ENCODE measurements at places on chromosomes 2 and 18.

DNA sequence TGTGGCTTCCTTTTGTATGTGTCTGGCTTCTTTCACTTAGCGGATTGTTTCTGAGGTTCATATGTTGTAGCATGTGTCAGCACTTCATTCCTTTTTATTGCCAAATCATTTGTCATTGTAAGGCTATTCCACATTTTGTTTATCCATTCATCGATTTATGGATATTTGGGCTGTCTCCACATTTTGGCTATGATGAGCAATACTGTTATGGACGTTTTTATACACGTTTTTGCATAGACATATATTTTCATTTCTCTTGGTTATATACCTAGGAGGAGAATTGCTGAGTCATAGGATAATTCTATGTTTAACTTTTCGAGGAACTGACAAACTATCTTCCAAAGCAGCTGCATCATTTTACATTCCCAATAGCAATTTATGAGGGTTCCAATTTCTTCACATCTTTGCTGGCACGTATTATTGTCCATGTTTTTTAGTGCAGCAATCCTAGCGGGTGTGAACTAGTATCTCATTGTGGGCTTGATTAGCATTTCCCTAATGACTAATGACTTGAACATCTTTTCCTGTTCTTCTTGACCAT lies 48.1 kb upstream of the TBC1D8 start:
- no peak for DNase-seq

- no peak for DNase-seq
Measured at GRCh38 chr2:241946306-241947003, 76.9 kb downstream of the RTP5 start.

GRCh38 chr2:28085201-28085600 lies 194.7 kb downstream of the BABAM2 start:
- DNase-seq, result no peak

DNA sequence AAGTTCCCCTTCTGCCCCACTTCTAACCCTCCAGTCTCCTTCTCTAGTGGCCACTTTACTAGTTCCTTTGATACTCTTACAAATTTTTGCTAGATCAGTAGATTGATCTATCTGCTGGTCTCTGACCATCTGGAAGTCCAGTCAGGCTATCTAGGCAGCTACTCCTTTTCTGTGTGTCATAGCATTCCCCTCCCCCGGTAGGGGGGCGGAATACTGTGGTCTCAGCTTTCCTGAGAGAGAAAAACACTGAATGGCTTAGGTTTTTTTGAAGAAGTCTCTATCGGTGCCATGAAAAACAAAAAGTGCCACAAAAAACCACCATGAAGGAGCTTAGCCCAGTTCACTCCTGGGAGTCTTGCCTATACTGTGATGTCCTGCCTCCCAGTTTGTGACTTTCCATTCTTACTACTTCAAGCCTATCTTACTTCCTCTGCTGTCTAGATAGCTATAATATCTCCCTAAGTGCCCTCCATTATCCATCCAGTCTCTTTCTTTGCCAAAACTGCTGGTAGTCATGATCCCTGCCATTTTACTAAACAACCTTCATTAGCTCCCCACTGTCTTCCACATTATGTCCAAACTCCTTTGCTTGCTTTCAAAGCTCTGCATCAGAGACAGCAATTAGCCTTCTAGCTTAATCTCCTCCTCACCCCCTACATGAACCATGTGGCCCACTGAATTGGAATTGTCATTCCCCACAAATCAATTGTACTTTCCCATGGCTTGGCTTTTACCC lies 29.9 kb downstream of the TPGS2 start:
- DNase-seq, result peak; percentile 76

- DNase-seq, result no peak
Measured at GRCh38 chr18:58097907-58098166, 53.8 kb downstream of the NEDD4L start.

GRCh38 chr2:41873102-41874031 lies 174.5 kb upstream of the PKDCC start:
- DNase-seq, result no peak

- no peak for DNase-seq
Measured at GRCh38 chr2:189657867-189658266, 3.4 kb upstream of the ASNSD1 start.

DNA sequence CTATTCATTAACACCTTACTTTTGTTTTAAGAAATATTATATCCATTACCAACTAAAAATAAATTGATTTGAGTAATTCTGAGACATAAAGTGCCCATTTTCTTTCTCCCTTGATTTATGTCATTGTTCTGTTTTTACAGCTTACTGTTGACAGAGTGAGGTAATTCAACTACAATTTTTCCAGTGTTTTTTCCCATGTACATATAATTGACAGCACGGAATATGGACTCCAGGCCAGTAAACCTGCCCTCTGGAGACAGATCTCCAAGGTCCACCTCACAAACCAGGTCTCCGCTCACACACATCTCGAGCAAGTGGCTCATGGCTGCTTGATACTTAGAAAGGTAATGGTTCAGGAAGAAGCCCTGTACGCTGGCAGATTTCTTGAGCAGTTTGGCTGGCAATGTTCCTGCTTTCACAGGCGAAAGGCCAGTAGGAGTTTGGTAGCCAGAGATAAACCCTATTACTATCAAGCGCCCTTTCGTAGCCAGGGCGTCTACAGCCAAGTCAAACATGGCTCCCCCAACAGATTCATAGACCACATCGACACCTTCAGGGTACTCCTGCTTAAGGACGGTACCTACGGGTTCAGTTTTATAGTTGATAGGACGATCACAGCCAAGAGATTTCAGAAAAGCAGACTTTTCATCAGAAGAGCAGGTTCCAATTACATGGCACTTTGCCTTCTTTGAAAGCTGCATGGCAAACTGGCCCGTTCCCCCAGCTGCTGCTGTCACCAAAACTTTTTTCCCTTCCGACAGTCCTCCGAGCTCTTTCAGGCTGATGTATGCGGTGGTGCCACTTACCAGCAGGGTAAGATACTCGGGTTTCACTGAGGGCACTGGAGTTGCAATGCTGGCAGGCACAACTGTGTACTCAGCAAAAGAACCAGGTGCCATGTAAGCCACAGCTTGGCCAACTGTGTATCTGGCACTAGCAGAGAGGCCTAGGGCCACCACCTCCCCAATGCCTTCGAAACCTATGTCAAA lies 7.4 kb downstream of the PTGR3 start:
- DNase-seq, result no peak

- no peak for DNase-seq
Measured at GRCh38 chr18:59768409-59768808, 71.2 kb upstream of the CCBE1 start.

- DNase-seq, result no peak
Measured at GRCh38 chr2:3585261-3586109, 9.4 kb upstream of the COLEC11 start.

GRCh38 chr2:64454386-64455332 lies 697 bp downstream of the LGALSL start:
- peak; percentile 83 for DNase-seq

DNA sequence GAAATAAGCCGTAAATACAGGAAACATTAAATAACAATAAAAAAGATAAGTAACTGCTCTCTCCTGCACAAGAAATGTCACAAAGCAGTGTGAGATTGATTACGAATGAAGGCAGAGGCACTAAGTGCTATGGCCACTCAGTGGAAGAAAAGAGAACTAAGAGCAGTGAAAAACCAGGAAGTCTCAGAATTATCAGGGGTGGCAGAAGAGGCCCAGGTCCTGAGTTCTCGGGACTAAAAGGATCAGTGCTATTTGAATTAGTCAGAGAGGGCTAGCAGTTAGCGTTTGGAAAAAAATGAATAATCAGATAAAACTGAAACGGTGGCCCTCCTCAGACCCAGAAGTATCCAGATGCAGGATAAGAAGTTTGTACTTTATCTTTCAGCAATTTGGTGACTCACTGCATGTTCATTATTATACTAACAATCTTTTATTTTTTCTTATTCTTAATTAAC lies 367.1 kb downstream of the ZEB2 start:
- DNase-seq, result peak; percentile 11

DNA sequence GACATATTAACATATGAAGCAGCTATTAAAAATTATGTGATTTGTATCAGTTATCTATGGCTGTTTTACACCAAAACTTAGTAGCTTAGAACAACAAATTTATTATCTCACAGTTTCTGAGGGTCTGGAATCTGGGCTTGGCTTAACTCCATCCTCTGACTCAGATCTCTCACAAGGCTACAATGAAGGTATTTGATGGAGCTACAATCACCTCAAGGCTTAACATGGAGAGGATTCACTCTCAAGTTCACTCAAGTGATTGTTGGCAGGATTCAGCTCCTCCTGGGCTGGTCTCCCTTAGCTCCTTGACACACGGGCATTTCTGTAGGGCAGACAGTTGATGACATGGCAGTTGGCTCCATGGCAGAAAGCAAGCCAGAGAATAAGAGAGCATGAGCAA lies 133.0 kb upstream of the SLC14A2 start:
- DNase-seq, result no peak

GRCh38 chr2:76731157-76731556 lies 791.0 kb downstream of the LRRTM4 start:
- DNase-seq, result no peak

DNA sequence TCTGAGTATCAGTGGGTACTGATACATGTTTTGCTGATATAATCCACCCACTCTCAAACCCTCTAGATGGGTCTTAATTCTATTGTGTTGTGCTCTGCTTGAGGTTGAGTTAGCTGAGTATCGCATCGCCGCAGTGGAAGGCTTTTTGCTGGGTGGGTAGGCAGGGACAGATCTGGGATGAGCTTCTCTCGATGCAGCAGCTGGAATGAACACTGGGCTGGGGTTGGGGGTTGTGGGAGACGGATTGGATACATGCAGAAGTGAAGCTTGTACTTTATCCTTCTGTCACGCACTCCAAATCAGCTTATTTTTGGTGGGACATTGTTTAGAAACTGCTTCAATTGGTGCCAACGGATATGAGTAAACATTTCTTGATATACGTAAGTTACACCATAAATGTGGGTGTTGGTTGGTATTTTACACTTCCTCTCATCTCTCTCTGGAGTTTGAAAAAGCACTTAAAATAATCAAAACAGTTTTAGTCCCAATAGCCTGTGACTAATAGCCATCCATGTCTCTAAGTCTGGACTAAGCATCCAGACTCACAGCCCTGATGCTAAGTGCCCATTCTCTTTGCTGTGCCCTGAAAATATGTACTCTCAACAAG lies 107.1 kb downstream of the POLE4 start:
- DNase-seq, result no peak

- no peak for DNase-seq
Measured at GRCh38 chr2:43764086-43764705, 9.6 kb upstream of the DYNC2LI1 start.

DNA sequence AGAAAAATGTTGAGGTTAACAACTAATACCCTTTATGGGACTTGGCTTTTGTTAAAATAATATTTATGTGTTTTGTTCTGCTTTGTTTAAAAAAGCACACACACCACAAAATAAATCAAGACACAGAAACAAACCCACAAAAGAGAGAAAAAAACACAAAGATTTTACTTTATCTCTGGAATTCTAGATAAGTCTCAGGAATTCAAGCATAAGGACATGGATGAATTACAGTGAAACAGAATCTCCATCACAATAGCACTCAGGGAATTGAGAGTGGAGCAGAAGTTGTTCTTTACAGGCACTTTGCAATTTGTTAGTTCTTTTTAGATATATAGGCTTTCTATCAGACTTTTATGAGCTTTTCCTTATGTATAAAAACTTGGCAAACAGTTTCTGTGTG lies 360.9 kb upstream of the ZC3H15 start:
- DNase-seq, result no peak

- DNase-seq, result no peak
Measured at GRCh38 chr2:129905664-129906081, 73.8 kb upstream of the RAB6C start.

GRCh38 chr2:15812187-15812780 lies 128.1 kb upstream of the MYCN start:
- no peak for DNase-seq

GRCh38 chr18:36786686-36787085 lies 42.1 kb downstream of the TPGS2 start:
- no peak for DNase-seq

DNA sequence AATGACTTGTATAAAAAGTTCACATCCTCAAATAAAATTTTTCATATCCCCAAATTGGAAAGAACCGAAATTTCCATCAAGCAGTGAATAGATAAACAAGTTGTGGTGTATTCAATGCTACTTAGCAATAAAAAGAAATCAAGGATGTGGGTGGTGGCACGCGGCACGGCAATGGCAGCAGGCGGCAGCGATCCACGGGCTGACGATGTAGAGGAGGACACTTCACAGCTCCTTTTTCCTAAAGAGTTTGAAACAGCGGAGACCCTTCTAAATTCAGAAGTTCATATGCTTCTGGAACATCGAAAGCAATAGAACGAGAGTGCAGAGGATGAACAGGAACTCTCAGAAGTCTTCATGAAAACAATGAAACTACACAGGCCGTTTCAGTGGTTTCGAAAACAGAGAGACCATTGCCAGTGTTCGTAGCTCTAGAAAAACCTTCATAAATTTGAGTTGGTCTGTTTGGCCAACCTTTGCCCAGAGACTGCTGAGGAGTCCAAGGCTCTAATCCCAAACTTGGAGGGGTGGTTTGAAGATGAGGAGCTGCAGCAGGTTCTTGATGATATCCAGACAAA lies 9.8 kb upstream of the IL36A start:
- DNase-seq, result no peak

DNA sequence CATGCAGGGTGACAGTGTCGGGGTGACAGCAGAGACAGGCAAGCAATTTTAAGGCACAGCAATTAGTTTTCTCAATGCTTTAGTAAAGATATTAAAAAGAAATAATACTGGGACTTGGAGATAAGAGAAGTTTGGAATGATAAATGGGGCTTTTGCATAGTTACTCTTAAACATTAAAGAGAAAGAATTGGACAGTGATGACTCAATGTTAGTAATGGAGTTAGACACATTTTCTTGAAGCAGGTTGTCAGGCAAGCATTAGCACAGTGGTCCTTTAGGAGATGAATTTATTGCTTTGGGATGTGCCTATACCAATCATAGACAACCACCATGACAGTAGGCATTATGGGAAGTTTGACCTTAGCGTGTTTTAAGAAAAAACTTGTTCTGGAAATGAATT lies 228.3 kb upstream of the RAB12 start:
- no peak for DNase-seq

GRCh38 chr2:224882291-224883171 lies 159.7 kb downstream of the DOCK10 start:
- DNase-seq, result no peak

DNA sequence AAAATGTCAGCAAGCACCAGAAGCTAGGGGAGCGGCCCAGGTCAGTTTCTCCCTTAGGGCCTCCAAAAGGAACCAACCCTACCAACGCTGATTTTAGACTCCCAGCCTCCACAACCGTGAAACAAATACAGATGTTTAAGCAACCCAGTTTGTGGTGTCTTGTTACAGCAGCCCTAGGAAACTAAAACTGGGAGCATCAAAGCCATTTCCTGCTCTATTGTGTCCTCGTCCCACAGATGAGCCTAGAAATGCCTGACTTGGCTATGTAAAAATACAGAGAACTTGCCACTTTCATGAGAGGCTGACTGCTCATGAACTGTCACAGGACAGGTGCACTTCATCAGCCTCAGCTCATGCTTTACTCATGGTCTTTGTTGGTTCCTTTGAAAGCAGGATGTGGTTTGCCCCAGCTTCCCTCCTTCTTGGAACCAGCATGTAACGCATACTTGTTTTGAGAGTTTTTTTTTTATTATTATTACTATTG lies 97.6 kb upstream of the SLC39A10 start:
- DNase-seq, result no peak
